ENCODE measurements at places on chromosomes 4 and X.

DNA sequence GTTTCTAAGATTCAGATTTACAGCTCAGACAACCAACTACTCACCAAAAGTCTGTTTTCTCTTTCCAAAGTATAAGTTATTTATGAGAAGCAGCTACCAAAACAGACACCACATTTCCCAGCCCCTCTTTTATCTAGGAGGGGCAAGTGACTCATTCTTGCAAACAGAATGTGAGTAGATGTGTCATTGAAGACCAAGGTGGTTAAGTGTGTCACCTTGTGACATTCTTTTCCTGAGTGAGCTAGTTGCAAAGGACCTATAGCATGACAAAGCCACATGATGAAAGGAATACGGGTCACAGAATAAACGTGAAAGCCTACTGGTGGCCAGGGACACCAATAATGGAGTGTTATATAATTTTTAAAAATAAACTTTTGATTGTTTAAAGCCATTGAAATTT lies 50.0 kb downstream of the SLC7A11 start:
- DNase-seq: no peak

- DNase-seq: no peak
Observed at GRCh38 chrX:95953564-95953963, 731.1 kb upstream of the DIAPH2 start.

- DNase-seq: no peak
Observed at GRCh38 chr4:99468889-99469288, 33.7 kb upstream of the ADH7 start.

DNA sequence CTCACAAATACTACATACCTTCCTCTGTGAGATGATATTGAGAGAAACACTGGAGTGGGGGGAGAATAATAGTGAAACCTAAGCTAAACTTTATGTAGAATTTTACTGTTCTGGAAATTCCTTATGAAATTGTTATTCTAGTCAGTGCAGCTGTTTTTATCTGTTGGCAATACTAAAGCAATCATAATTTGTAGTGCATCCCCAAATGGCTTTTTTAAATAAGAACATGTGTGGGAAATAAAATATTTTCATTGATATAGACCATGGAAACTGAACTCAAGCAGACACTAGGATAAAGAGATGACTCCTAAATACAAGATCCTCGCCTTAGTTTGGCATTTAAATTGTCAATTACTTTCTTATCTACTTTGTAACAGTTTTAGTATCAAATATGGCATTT lies 51.1 kb downstream of the SEC24D start:
- DNase-seq: no peak

GRCh38 chr4:163606896-163607691 lies 112.6 kb downstream of the TMA16 start:
- DNase-seq: no peak

DNA sequence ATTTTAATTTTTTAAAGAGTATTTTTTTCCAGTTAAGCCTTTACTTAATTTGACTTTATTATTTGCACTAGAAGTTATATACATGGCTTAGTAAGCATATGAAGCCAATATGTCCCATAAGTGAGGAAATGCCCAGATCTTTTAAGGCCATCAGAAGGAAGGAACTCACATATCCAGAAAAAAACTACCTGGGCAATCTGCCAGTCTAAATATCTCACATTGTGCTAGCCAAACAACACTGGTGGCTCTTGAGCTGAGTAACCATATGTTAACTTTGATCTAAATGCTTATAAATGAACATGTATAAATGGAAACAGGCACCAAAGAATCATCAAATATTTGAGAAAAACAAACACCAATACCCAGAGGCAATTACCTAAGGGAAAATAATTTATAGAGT lies 138.6 kb upstream of the APOOL start:
- DNase-seq: no peak

DNA sequence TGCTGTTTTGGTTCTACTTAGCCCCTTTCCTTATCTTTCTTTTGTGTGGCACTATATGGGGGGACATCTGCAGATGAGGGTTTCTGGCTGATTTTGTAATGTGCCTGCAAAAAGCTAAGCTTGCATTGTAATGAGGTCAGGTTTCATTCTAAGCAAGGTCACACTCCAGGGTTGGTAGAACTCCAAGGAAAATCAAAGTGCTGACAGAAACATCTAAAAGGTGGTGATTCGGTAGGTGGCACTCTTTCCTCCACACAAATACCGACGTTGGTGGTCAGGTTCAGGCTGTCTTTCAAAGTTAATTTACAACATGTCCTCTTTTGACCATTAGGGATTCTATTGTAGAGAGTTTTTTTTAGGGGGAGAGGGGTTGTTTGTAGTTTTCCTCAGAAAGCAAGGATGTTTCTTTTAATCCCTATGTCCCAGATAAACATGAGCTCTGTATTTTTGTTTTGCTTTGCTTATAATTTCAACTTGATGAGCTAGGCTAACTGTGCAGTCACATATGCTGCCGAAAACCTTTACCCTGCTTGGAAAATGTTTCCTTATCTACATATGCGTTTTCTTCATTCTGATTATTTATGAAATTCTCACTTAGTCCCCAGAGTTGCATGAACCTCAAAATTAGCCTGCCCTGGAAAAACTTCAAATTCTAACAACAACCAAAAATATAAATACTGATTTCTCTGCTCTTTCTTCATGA lies 434.2 kb downstream of the PPARGC1A start:
- DNase-seq: no peak

- no peak for DNase-seq
Observed at GRCh38 chr4:42638993-42639392, 17.9 kb downstream of the ATP8A1 start.

- no peak for DNase-seq
Observed at GRCh38 chrX:109719264-109719663, 13.8 kb downstream of the ACSL4 start.

GRCh38 chr4:162943263-162943662 lies 223.4 kb downstream of the NAF1 start:
- no peak for DNase-seq

DNA sequence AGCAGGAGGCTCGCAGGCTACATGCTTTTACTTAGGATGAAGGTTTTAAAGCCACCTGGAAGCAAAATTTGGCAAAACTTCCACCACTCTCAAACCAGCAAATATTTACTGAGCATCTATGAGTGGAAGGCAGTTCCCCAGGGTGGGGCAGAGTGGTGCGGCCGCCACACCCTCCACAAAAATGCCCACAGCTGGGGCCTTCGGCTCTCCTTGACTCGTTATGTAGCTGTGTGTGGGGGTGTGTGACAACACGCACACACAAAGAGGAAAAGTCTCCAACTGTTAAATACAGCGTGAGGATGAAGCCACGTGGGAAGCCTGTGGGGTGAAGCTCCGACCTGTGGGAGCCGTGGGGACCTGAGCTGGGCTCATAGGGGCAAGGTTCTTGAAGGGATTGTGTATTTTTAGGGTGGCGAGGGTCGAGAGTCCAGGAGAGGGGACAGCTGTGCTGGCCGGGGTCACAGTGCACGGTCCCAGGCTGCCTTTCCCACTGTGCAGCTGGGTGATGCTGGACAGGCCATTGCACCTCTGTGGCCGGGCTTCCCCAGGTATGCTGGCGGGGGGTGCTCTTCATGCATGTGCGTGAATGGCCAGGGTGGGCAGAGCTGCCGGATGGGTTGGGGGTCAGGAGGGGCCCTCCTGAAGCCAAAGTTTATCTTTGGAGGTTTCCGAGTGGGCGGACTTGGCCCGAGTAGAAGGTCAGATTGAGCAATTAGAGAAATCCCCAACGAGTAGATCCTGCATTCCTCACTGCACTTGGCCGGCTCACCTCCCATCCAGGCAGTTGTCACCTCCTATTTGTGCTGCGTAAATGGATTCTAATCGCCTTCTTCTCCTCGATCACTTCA lies 25.4 kb downstream of the SORCS2 start:
- no peak for DNase-seq

DNA sequence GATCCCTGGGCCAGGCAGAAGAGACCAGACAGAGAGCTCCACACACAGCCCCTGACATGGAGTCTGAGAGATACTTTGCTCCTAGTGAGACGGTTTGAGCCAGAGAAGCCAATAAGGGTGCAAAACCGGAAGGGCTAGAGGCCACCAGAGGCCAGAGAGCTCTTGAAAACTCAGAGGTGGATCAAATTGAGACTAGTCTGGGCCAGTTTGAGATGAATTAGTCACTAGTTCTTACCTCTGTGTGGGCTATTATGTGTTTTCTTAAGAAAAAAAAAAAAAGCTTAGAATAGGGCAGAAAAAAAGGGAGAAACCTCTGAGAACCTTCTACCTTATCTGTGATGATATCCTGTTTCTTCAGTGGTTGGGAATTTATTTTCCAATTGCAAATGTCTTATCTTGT lies 110.4 kb upstream of the EDNRA start:
- DNase-seq: no peak

DNA sequence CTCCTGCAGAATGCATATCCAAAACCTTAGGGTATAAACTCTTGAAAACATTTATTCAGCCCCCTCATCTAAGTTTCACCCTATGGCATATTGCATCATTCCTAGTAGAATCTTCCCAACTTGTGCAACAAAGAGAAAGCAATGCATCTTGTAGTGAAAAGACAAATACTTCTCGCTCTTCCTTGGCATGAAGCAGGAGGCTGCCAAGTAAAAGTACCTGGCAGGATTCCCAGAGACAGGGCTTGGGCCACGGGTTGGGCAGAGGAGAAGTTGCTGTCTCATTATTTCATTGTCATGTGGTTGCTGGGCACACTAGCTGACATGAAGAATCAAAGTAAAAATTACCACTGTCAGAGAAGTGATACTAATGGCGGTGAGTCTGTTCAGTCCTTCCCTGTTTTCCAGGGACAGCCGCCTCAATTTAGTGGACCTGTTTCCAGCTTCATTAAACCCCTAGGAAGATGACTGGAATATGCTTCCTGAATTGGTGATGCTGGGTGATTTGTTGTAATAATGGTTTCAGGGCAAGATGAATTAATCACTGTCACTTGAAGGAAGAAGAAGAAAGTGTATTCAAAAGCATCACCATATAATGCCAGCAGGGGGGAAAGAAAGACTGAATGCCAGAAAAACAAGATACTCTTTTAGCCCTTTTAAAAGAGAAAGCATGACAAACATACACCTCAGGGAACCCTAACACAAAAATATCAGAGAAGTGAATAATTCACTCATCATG lies 380.5 kb upstream of the IGFBP7 start:
- no peak for DNase-seq

DNA sequence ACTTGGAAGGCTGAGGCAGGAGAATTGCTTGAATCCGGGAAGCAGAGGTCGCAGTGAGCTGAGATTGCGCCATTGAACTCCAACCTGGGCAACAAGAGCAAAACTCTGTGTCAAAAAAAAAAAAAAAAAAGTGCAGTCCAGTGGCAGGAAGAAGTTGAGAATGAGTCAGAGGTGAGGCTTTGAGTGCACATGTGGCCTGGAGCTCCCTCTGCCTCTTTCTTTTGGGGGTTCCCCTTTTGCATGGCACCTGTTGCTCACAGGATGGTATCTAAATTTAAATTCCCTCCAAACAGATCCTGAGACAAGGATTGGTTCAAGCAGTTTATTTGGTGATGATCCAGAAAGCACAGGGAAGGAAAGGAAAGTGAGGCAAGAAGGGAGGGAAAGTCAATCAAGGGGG lies 151.4 kb upstream of the STX18 start:
- DNase-seq: no peak

GRCh38 chr4:76950956-76951671 lies 1.6 kb downstream of the SEPTIN11 start:
- no peak for DNase-seq

- DNase-seq: no peak
Observed at GRCh38 chr4:122038896-122039295, 87.0 kb upstream of the TRPC3 start.

DNA sequence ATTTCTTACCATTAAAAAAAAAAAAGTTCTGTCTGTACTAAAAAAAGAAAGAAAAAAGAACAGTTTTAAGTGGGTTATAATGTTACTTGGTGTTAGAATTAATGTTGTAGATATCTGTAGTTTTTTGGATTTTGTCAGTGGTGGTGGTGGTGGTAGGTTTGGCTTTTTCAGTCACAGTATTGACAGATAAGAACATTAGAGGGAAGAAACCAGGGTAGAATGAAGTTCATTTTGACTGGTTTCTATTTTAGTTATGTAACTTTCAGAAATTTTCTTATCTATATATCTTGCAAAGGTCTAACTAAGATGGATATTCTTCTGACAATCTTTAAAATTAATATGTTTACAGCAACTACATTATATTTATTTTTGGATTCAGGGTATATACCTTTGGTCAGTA lies 105.4 kb downstream of the FBXW7 start:
- DNase-seq: no peak

DNA sequence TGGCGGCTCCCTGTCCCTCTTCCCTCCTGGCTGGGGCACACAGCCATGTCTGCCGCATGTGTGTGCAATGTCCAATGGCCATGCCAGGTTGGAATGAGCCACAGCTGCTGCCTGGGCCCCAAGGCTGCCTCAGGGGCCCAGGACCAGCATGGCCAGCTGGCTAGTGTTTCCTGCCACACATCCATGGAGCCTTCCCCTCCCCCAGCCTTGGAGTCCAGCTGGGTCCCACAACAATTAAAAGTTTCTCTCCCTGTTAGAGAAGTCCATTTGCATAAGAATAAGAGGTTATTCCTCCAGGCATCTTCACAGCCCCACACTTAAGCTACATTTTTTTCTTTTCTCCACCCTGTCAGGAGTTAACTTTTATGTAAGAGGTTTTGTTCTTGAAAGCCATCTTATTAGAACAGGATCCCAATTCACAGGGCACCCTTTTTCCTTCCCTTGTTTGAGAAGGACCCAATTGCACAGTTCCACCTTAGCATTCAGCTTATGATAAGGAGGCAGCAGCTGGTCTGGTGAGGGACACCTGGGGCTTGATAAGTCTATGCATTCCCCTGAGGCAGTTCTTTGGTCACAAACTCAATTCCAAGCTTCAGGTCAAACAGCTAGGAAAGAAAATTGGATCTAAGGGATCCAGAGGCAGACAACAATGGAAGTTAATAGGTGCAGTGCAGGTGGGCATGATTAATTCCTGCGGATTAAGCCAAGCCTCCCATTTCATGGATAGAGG lies 963.3 kb upstream of the GRIA3 start:
- DNase-seq: no peak

GRCh38 chr4:159540501-159540900 lies 437.6 kb downstream of the RAPGEF2 start:
- no peak for DNase-seq

GRCh38 chrX:150899191-150899757 lies 806 bp upstream of the CD99L2 start:
- no peak for DNase-seq

DNA sequence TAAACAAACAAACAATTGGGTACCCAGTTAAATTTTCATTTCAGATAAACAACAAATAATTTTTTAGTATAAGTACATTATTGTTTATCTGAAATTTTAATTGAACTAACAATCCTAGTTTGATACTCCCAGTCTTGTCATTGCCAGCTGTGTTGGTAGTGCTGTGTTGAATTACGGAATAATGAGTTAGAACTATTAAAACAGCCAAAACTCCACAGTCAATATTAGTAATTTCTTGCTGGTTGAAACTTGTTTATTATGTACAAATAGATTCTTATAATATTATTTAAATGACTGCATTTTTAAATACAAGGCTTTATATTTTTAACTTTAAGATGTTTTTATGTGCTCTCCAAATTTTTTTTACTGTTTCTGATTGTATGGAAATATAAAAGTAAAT lies 2.9 kb downstream of the CXCL8 start:
- DNase-seq: no peak

All from stimulated activated CD8-positive, alpha-beta memory T cell treated with anti-CD3 and anti-CD28 coated beads, Interleukin-2, amount 100 ng/mL, for 48 hours (primary cell).